Astrocyte (in vitro differentiated cells and primary cell): ENCODE measurements at places on chromosomes 2 and 18. TPM values are rescaled to one million over a fixed set of nuclear protein-coding genes. Genes with fewer than 3 reads are reported as not detected.

- no peak for DNase-seq
These were observed 27.7 kb downstream of the RAB10 start for GRCh38 chr2:26061539-26061938.

CELF4 gene
- 0.16 TPM in 1 of 2 replicates, not detected in the other for total RNA-seq

GRCh38 chr2:241132538-241133435, 16.5 kb downstream of the PASK start:
- no peak for DNase-seq

DNA sequence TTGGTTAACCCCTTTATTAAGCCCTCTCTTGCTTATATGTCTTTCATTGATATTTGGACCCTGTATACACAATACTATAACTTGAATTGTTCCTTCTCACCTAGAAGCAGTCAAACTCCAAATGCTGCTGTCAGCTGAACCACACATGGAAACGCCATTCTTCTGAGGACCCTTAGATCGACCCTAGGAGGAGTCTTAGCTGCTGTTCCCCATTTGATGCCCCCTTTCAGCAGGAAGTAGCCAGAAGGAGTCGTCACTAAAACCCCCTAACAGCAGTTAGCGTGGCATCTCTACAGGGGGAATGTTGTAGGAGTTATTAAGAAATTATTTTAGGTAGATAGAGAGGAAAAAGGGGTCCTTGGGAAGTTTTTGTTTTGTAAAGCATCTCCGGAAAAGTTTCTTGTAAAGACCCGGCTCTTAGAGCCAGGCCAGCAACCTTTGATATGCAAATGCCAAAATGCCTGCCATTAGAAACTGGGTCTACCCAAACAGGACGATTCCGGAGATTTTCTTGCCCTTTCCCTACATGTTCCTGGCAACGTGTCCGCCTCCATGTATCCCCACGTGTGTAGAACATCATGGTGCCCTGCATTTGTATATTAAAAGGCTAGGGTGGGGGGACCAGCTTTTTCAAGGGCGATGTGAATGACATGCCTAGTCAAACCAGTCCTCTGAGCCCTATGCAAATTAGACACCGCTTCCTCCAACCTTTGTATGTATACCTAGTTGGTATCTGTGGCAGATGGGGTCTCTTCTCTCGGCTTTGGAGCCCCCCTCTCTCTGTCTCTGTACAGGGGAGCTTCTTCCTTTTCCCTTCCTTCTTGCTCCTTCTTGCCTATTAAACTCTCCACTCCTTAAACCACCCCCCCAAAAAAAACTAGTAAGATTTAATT, 638.4 kb upstream of the POU3F3 start:
- DNase-seq = no peak

IL36B gene
- not detected in 2 replicates for total RNA-seq
